ENCODE measurements at places on chromosomes 2 and 18. TPM values are rescaled to one million over a fixed set of nuclear protein-coding genes. Genes with fewer than 3 reads are reported as not detected.

GRCh38 chr2:25844089-25844488 is 34.2 kb downstream of the ASXL2 start:
- peaks cover 2% of the 10 kb centered on the region for H3K36me3 ChIP-seq
- DNase-seq = no peak
- H3K27me3 ChIP-seq = no peaks in the 10 kb centered on the region

GRCh38 chr2:86603905-86604304 is 19.8 kb downstream of the RNF103 start:
- H3K36me3 ChIP-seq = peaks cover 7% of the 10 kb centered on the region
- DNase-seq = no peak
- no peak overlapping the region for H3K4me3 ChIP-seq
- H3K27ac ChIP-seq = no peak overlapping the region
- H3K4me1 ChIP-seq = no peaks in the 10 kb centered on the region

Gene ABCB11
- not detected for total RNA-seq

- H3K4me1 ChIP-seq = no peaks in the 10 kb centered on the region
- no peak overlapping the region for H3K4me3 ChIP-seq
- H3K27ac ChIP-seq = no peak overlapping the region
- peaks cover 1% of the 10 kb centered on the region for H3K27me3 ChIP-seq
Measured at GRCh38 chr2:164542581-164543021, 78.7 kb downstream of the GRB14 start.

DNA sequence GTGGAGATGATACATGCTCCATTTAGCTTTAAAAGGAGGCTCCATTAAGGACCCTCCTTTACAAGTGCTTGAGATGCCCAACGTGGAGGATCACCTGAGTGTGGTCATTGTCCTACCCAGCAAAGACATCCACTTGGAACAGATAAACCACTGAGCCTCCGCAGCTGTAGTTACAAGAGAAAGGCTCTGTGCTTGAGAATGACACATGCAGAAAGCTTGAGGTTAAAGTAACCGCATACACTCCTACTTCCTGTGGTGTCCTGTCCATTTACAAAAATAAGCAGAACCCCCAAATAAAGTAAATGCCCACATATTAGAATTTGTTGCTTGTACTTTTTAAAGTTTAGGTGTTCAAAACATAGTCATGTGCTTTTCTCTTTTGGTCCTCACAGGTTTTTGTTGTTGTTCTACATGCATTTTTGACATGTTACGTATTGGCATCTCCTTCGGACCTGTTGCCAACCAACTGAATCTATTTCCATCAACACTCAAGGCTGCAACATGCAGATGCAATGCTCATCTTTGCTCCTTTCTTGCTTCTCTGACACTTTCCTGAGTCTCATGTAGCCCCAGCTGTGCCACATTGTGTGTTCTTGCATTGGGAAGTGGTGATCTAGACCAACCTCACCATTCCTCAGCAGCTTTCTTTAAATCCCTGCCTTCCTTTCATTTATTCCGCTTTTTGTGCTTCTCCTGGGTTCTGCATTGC is 56.0 kb downstream of the SERPINB7 start:
- no peaks in the 10 kb centered on the region for H3K36me3 ChIP-seq
- H3K4me3 ChIP-seq = no peak overlapping the region
- H3K27me3 ChIP-seq = no peaks in the 10 kb centered on the region
- no peaks in the 10 kb centered on the region for H3K4me1 ChIP-seq
- DNase-seq = no peak
- H3K27ac ChIP-seq = no peak overlapping the region

DNA sequence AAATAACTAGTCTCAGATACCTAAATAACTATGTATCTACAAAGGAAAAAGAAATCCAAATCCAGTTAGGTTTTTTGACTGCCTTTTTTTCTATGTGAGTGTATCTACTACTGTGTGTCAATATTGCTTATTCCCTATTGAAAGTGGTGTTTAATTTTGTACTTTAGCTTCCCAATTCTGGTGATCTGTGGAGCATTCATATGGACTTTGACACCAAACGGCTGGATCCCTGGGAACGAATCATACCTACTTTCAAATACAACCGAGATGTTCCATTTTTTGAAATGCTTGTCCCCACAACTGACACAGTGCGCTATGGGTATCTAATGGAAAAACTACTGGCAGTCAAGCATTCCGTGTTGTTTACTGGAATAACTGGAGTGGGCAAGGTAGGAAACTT is 152.8 kb downstream of the DNAH6 start:
- no peak for DNase-seq
- no peak overlapping the region for H3K27ac ChIP-seq
- no peak overlapping the region for H3K4me3 ChIP-seq
- no peaks in the 10 kb centered on the region for H3K36me3 ChIP-seq
- H3K27me3 ChIP-seq = no peaks in the 10 kb centered on the region

Gene ANKRD30B
- total RNA-seq = not detected

Gene FOXI3
- total RNA-seq = not detected

Gene NFATC1
- 37.2 TPM for total RNA-seq

- no peak for DNase-seq
- peaks cover 9% of the 10 kb centered on the region for H3K4me1 ChIP-seq
- no peaks in the 10 kb centered on the region for H3K27me3 ChIP-seq
- peaks cover 2% of the 10 kb centered on the region for H3K36me3 ChIP-seq
- H3K4me3 ChIP-seq = no peak overlapping the region
Measured at GRCh38 chr2:36425608-36426355, 70.2 kb downstream of the CRIM1 start.

Gene FLACC1
- 6.7 TPM for total RNA-seq

DNA sequence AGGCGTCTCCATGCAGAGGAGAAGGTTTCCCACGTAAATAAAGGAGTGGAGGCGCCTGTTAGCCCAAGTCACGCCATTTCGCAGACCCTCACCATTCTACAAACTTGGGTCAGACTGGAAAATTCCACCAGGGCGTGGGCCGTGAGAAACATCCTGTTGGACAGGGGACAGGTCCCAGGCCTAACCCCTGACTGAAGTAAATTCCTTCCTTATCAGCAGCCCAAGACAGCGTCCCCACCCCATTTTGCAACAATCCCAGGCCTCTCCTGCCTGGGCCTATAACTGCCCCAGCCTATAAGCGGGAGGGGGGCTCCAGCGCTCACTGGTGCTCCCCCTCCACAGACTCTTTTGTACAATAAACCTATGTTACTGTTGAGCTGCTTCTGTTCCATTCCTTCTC is 57.3 kb upstream of the CBLN2 start:
- H3K4me3 ChIP-seq = no peak overlapping the region
- no peaks in the 10 kb centered on the region for H3K4me1 ChIP-seq
- H3K27me3 ChIP-seq = no peaks in the 10 kb centered on the region
- H3K36me3 ChIP-seq = no peaks in the 10 kb centered on the region

GRCh38 chr2:12493031-12493513 is 223.7 kb upstream of the TRIB2 start:
- no peak for DNase-seq
- H3K4me3 ChIP-seq = no peak overlapping the region
- no peaks in the 10 kb centered on the region for H3K36me3 ChIP-seq
- H3K27ac ChIP-seq = no peak overlapping the region

Gene ASB18
- not detected for total RNA-seq

Gene DPYSL5
- total RNA-seq = not detected

DNA sequence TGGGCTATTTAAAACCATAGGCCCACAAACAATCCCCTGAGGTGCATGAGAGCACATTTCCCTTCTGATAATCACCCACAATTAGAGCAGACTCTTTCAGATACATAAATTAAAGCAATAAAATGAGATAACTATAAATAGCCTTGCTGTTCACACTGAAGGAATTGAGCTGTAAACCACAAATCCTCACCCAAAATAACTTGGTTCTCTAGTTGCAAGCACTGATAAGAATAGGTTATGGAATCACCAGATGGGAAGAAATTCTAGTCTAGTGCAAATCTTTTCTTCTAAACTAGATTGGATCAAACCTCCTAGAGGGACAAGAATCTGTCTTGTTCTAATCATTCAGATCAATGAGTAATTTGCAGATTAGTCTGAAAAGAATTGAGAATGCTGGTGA is 64.6 kb downstream of the NAB1 start:
- no peak overlapping the region for H3K4me3 ChIP-seq
- no peaks in the 10 kb centered on the region for H3K27me3 ChIP-seq
- H3K27ac ChIP-seq = no peak overlapping the region
- no peaks in the 10 kb centered on the region for H3K4me1 ChIP-seq
- DNase-seq = no peak
- no peaks in the 10 kb centered on the region for H3K36me3 ChIP-seq

- H3K27me3 ChIP-seq = no peaks in the 10 kb centered on the region
- peaks cover 3% of the 10 kb centered on the region for H3K4me1 ChIP-seq
- H3K36me3 ChIP-seq = no peaks in the 10 kb centered on the region
- peak overlapping the region; percentile 48 for H3K4me3 ChIP-seq
- peak overlapping the region; percentile 71 for H3K27ac ChIP-seq
- no peak for DNase-seq
Measured at GRCh38 chr2:188786368-188786841, 187.8 kb upstream of the COL3A1 start.

Gene CFC1
- not detected for total RNA-seq

DNA sequence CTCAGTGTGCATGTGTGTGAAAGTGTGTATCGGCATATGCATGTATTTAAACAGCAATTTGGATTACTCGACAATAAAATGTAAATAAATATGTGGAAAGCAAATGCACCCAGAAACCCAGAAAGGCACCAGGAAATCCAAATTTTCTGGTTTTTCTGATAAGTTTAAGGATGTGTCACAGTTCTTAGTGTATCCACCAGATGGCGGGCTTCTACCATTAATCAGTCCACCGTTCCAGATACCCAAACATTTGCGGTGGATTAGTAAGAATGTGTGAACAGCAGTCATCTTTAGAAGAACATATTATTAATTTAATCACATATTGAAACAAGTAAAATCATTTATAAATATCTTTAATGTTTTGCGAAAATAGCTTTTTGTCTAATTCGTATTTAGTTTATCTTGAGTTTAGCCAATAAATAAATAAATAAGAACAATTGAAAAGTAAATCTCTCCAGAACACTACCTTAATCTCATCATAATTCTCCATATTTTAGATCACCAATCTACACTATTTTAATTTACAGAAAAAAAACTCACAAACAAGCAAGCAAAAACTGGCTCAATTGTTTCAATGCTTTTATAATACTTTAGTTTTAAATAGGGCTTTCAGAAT is 298.9 kb downstream of the DSEL start:
- no peak overlapping the region for H3K4me3 ChIP-seq
- H3K27ac ChIP-seq = no peak overlapping the region
- no peaks in the 10 kb centered on the region for H3K36me3 ChIP-seq

DNA sequence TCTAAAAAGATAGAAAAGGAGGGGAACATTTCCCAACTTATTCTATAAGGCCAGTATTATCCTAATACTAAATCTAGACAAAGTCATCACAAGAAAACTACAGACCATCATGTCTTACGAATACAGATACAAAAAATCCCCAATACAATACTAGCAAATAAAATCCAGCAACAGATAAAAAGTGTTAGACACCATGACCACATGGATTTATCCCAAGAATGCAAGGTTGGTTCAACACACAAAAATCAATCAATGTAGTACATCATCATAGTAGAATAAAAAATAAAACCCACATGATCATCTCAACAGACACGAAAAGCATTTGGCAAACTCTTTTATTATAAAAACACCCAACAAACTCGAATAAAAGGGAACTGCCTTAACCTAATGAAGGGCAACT is 18.5 kb downstream of the SLC66A2 start:
- no peak overlapping the region for H3K4me3 ChIP-seq
- no peaks in the 10 kb centered on the region for H3K4me1 ChIP-seq
- H3K36me3 ChIP-seq = peaks cover 13% of the 10 kb centered on the region
- DNase-seq = no peak
- no peaks in the 10 kb centered on the region for H3K27me3 ChIP-seq

Gene LINC00305
- not detected for total RNA-seq

Gene IL1R2
- total RNA-seq = 38.3 TPM

GRCh38 chr18:30500240-30500945 is 542.1 kb downstream of the DSC3 start:
- H3K36me3 ChIP-seq = no peaks in the 10 kb centered on the region
- H3K4me1 ChIP-seq = no peaks in the 10 kb centered on the region
- H3K27ac ChIP-seq = no peak overlapping the region

Gene RAB17
- 4.5 TPM for total RNA-seq

- no peak overlapping the region for H3K27ac ChIP-seq
- no peak overlapping the region for H3K4me3 ChIP-seq
- no peaks in the 10 kb centered on the region for H3K36me3 ChIP-seq
- no peak for DNase-seq
- H3K27me3 ChIP-seq = no peaks in the 10 kb centered on the region
Measured at GRCh38 chr2:61272421-61273070, 110.6 kb downstream of the C2orf74 start.

GRCh38 chr2:30584116-30584515 is 137.1 kb downstream of the LCLAT1 start:
- H3K4me3 ChIP-seq = no peak overlapping the region
- no peak overlapping the region for H3K27ac ChIP-seq
- H3K36me3 ChIP-seq = no peaks in the 10 kb centered on the region
- no peaks in the 10 kb centered on the region for H3K4me1 ChIP-seq
- DNase-seq = no peak
- no peaks in the 10 kb centered on the region for H3K27me3 ChIP-seq

GRCh38 chr2:5479265-5479928 is 212.8 kb upstream of the SOX11 start:
- H3K27ac ChIP-seq = no peak overlapping the region
- no peak overlapping the region for H3K4me3 ChIP-seq
- H3K27me3 ChIP-seq = no peaks in the 10 kb centered on the region
- DNase-seq = no peak
- no peaks in the 10 kb centered on the region for H3K4me1 ChIP-seq

GRCh38 chr18:79971986-79972385 is 7.5 kb downstream of the HSBP1L1 start:
- H3K27ac ChIP-seq = no peak overlapping the region
- DNase-seq = no peak
- H3K4me1 ChIP-seq = no peaks in the 10 kb centered on the region
- H3K4me3 ChIP-seq = no peak overlapping the region
- peaks cover 2% of the 10 kb centered on the region for H3K36me3 ChIP-seq

GRCh38 chr18:40957533-40958070 is 997.4 kb upstream of the PIK3C3 start:
- no peak overlapping the region for H3K27ac ChIP-seq
- no peak overlapping the region for H3K4me3 ChIP-seq
- no peaks in the 10 kb centered on the region for H3K4me1 ChIP-seq
- H3K27me3 ChIP-seq = no peaks in the 10 kb centered on the region
- H3K36me3 ChIP-seq = no peaks in the 10 kb centered on the region

DNA sequence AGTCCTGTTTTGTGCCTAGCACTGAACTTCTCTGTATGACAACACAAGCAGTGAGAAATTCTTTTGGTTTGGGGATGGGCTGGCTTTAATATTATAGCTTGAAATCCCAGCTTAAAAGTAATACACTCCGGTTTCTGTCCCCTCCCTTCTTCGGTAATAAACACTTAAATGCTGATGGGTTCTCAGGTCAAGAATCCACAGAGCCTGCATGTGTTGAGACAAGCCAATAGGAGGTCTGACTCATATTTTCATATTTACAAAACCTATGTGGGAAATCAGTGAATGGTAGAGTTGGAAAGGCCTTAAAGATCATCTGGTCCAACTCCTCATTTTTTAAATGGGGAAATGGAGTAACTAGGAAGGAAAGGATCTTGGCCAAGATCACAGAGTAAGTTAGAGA is 47.5 kb downstream of the VSNL1 start:
- no peaks in the 10 kb centered on the region for H3K36me3 ChIP-seq
- H3K4me1 ChIP-seq = no peaks in the 10 kb centered on the region
- H3K4me3 ChIP-seq = no peak overlapping the region
- no peaks in the 10 kb centered on the region for H3K27me3 ChIP-seq

GRCh38 chr2:143230506-143231253 is 101.5 kb downstream of the ARHGAP15 start:
- H3K4me3 ChIP-seq = no peak overlapping the region
- no peaks in the 10 kb centered on the region for H3K27me3 ChIP-seq
- no peak overlapping the region for H3K27ac ChIP-seq
- no peaks in the 10 kb centered on the region for H3K36me3 ChIP-seq

Gene C1QL2
- total RNA-seq = not detected

- no peaks in the 10 kb centered on the region for H3K4me1 ChIP-seq
- H3K36me3 ChIP-seq = peaks cover 20% of the 10 kb centered on the region
- H3K27ac ChIP-seq = no peak overlapping the region
- DNase-seq = peak; percentile 87
- H3K27me3 ChIP-seq = no peaks in the 10 kb centered on the region
Measured at GRCh38 chr18:12327510-12328178, 19.6 kb downstream of the TUBB6 start.

Gene SRD5A2
- total RNA-seq = not detected
